ENCODE measurements at places on chromosomes 16 and 17.

GRCh38 chr16:2487517-2487842, 12.6 kb downstream of the TBC1D24 start:
- DNase-seq = no peak

GRCh38 chr16:47577029-47577428, 115.9 kb downstream of the PHKB start:
- no peak for DNase-seq

DNA sequence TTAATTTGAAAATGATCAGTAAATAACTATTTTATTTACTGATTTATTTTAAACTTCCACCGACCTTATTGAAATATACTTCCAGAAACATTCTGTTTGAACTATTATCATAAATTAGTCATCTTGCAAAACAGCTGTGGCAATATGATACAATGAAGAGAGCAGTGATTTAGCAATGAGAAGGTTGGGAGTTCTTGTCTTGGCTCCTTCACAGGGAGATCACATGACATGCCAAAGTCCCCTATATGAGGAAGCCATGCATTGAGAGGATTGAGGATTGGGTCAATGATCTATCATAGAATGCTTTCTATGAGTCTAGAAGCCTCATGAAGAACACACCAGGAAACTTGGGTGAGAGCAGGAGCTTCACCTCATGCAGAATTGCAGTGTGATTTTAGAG, 222.7 kb downstream of the LGALS9B start:
- no peak for DNase-seq

- DNase-seq = no peak
These were observed 372.3 kb upstream of the ZFHX3 start for GRCh38 chr16:73420244-73420643.

DNA sequence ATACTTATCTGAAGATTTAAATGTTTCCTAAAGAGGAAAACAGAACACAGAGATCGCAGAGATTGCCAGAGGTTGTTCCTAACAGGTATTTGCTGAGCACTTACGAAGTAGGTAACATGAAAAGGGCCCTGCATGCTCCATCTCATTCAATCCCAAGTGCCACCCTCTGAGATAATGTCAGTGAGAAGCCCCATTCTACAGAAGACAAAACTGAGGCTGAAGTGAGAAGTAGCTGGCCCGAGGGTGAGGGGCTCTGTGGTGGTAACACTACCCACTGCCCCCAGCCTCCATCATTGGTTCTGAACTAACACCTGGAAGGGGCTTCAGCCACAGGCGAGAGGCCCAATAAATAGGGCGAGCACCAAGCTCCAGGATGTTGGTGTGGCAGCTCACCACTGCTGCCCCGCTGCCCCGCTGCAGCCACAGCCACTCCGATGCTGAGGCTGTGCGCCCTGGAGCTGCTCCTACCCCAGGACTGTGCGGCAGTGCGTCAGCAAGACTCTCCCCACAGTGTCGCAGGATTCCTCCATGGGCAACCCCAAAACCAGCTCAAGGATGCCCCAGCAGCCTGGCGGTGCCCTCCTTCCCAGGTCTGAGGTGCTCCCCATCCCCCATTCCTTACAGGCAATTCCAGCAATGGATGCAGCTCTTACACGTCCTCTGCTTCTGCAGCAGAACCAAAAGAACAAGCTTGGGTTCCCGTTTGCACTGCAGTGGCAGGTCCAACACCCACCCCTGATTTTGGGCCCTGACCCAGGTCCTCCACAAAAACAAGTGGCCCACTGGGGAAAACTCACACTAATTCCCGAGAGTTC, 10.3 kb downstream of the FLCN start:
- DNase-seq = no peak

GRCh38 chr16:51405361-51405760, 254.3 kb upstream of the SALL1 start:
- no peak for DNase-seq

DNA sequence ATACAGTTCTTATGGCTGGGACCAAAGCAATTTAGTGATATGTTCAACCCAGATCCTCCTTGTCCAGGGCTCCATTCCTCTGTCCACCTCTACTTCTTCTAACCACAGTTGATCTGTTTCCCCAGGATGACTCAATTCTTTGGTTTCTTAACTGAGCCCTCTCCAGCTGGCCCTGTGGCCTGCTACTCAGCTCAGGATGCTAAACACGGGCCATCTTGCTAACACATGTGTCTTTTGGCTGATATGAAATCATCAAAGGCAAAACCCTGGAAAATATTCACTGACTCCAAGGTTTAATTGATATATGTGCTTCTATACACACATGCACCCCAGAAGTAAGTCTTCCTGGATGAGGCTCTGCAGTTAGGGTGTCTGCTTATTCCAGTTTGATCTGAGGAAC, 43.8 kb downstream of the SHISA6 start:
- no peak for DNase-seq

- no peak for DNase-seq
These were observed 33.1 kb upstream of the PITPNM3 start for GRCh38 chr17:6589266-6589946.

GRCh38 chr16:11990702-11991390, 14.3 kb downstream of the SNX29 start:
- DNase-seq = no peak

- no peak for DNase-seq
These were observed 212.3 kb downstream of the SHISA9 start for GRCh38 chr16:13113741-13114140.

- no peak for DNase-seq
These were observed 880 bp downstream of the SARM1 start for GRCh38 chr17:28372203-28372944.

Measured in iris pigment epithelial cell (primary cell).